Stimulated activated CD8-positive, alpha-beta memory T cell treated with anti-CD3 and anti-CD28 coated beads, Interleukin-4, amount 100 ng/mL, for 4 hours (primary cell): ENCODE measurements at places on chromosomes 4 and X.

DNA sequence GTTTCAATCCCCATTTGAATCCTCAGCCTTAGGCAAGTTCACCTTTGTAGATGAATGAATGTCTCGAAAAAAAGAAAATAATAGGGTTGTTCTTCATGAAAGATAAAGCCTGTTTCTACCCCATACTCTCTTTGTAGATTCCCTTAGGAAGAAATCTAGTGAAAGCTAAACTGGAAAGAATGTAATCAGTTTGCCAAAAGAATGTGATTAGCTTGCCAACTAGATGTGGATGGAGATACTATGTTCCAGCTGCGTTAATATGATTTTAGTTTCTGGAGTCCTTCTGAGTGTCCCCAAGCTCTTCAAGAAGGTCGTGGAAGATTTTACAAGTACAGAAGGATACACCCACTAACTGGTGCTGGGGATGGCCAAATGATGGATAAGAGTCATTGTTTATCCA lies 162.3 kb upstream of the EDNRA start:
- DNase-seq, result no peak

- DNase-seq, result no peak
Observed at GRCh38 chrX:16828124-16828908, 41.8 kb downstream of the RBBP7 start.

DNA sequence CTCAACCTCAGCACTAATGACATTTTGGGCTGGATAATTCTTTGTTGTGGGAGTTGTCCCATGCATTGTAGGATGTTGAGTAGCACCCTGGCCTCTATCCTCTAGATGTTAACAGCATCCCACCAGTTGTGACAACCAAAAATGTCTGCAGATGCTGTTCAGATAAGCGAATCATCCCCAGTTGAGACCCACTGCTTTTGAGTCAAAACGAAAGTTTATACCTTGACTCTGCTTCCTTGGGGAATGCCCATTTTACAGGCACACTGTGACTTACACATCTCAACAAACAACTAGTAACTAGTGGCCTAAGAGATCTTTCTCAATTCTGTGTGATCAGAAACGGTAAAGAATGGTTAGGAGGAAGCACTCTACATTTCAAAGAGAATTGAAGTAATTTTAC lies 37.0 kb downstream of the SEPSECS start:
- no peak for DNase-seq

DNA sequence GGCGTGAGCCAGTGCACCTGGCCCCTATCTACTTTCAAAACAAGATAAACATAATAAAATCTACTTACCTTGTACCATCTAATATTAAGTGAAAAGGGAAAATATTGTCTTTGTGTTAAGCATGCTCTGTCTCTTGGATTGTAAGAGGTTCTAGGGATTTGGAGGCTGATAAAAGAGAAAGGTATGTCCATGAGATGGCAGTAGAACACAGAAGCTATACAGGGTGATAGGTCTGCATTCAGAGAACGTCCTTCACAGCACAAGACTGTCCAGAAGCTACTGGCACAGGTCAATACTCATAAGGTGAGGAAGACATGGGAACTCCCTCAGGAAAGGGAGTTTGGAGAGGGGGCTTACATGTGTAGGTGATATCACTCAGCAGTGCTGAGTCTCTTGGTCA lies 135.5 kb downstream of the TMEM47 start:
- DNase-seq, result no peak

DNA sequence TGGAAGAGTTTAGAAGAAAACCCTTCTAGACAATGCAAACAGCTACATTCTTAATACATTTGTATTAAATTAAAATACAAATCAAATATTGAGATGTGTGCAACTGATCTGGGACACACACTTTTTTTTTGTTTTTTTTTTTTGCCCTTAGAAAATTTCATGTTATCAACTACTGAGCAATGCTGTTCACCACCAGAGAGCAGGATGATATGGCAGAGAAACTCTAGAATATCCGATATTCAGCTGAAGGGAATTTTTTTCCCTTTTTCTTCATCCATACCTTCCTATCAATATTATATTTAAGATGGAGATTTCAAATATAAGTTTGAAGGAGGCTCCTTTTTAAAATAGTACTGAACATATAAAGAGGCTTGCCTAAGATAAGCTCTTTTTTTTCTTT lies 1.0 kb downstream of the NDST3 start:
- no peak for DNase-seq

- no peak for DNase-seq
Observed at GRCh38 chr4:15037923-15038541, 35.8 kb downstream of the CPEB2 start.

GRCh38 chr4:3775005-3775404 lies 8.8 kb downstream of the ADRA2C start:
- no peak for DNase-seq

- no peak for DNase-seq
Observed at GRCh38 chr4:3797831-3798790, 31.9 kb downstream of the ADRA2C start.
